ENCODE measurements at places on chromosomes 1 and 21.

DNA sequence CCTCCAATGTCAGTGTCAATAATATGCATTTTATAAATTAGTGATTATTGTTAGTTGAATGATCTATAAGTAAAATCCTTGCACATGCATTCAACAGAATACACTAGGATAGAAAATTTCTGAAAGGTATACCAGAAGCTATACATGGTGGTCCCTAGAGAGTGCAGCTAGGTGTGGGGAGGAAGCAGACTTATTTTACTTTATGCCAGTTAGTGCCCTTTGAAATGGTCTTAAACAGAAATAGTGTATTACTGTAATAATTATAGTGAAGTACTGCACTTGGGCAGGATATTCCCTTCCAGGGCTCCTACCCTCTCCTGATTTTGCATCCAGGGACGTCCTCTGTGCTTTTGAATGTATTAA lies 23.2 kb upstream of the WDR26 start:
- DNase-seq = no peak

GRCh38 chr1:240836271-240836670 lies 224.3 kb upstream of the GREM2 start:
- no peak for DNase-seq

GRCh38 chr1:233614743-233615521 lies 1.0 kb downstream of the KCNK1 start:
- DNase-seq = peak; percentile 25

- no peak for DNase-seq
Measured at GRCh38 chr1:163768576-163768975, 446.8 kb downstream of the NUF2 start.

DNA sequence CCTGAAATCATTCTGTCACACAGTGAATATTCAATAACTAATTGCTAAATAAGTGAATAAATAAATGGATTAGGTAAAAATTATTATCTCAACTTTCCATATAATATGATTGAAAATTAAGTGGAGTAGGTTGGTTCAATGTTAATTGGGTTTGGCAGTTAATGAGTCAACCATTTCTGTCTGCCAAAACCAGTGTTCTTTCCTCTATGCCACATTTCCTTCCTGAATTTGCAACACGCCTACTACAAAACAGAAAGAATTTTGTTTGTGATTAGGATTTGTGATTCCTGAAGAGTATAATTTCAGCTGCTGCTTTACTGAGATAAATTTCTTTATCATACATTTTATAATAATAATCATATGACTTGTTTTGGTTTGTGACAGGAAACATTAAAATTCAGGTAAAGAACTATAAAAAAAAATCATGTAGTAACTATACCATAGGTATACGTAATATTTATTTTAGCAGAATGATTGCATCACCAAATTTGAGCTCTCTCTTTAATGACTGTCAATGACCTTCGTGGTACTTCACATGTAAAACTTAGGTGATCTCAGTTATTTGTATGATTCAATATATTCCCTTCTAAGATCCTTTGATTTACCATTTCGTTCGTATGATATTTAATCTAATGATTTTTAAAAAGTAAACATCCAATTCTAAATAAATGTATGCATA lies 241.3 kb downstream of the KCNT2 start:
- no peak for DNase-seq

GRCh38 chr1:147514233-147514632 lies 27.1 kb upstream of the BCL9 start:
- no peak for DNase-seq

- DNase-seq = no peak
Measured at GRCh38 chr1:158212320-158212719, 31.6 kb downstream of the CD1D start.

GRCh38 chr1:198363625-198364151 lies 176.8 kb downstream of the ATP6V1G3 start:
- no peak for DNase-seq

- no peak for DNase-seq
Measured at GRCh38 chr21:38905752-38906151, 100.0 kb downstream of the ETS2 start.

- DNase-seq = no peak
Measured at GRCh38 chr1:214500340-214501055, 50.9 kb downstream of the PTPN14 start.

- DNase-seq = no peak
Measured at GRCh38 chr1:55181666-55182065, 33.5 kb downstream of the USP24 start.

- no peak for DNase-seq
Measured at GRCh38 chr1:223352944-223353343, 11.0 kb downstream of the SUSD4 start.

- DNase-seq = peak; percentile 5
Measured at GRCh38 chr1:46244656-46245371, 2.7 kb upstream of the RAD54L start.

DNA sequence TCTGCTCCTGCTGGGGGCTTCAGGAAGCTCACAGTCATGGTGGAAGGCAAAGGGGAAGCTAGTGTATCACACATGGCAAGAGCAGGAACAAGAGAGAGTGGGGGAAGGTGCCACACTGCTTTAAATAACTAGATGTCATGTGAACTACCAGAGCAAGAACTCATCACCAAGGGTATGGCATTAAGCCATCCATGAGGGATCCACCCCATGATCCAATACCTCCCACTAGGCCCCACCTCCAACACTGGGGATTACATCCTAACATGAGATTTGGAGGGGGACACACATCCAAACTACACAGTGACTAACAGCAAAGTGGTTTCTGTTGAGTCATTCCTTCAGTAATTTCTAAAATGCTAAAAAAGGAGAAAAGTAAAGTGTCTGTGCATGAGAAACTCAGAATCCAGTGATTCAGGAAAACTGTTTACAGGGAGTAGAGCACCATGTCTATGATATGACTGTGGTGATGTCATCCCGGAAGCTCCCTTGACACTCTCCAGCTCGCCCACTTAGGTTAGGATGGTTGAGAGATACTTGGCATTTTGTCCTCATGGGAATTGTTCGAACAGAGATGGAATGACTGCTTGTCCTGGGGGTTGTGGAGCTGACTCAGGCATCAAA lies 50.3 kb downstream of the CHD1L start:
- DNase-seq = no peak

DNA sequence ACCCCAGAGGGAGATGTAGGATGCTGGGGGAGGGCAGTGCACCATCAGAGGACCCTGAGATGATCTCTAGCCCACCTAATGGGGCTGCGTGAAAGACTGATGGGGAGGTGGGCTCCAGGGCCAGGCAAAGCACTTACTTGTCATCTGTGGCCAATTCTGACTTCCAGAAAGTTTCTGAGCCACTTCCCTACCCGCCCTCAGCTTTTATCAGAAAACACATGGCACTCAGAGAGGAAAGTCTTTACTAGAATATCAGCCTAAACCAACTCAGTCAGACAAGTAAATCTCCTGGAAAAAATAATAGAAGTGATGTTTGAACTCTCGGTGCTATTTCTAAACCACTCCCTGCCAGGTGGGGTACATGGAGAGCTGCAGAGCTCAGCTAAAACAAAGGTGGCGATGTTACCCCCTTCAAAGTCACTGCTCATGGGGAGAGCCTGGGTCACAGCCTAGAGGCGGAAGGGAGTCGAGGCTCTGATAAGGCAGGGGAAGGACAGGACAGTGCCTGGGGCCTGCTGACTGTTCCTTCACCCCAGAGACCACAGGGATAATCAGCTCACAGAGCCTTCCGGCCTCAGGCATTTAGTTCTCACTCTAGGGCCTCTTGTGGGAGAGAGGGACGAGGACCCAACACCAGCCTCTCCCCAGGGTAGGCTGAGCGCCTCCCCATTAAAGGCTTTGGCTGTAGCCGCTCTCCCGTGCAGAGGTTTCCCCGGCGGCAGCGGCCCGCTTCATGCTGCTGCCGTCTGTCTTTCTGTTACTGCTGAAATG lies 14.2 kb downstream of the SMIM12 start:
- DNase-seq = no peak

DNA sequence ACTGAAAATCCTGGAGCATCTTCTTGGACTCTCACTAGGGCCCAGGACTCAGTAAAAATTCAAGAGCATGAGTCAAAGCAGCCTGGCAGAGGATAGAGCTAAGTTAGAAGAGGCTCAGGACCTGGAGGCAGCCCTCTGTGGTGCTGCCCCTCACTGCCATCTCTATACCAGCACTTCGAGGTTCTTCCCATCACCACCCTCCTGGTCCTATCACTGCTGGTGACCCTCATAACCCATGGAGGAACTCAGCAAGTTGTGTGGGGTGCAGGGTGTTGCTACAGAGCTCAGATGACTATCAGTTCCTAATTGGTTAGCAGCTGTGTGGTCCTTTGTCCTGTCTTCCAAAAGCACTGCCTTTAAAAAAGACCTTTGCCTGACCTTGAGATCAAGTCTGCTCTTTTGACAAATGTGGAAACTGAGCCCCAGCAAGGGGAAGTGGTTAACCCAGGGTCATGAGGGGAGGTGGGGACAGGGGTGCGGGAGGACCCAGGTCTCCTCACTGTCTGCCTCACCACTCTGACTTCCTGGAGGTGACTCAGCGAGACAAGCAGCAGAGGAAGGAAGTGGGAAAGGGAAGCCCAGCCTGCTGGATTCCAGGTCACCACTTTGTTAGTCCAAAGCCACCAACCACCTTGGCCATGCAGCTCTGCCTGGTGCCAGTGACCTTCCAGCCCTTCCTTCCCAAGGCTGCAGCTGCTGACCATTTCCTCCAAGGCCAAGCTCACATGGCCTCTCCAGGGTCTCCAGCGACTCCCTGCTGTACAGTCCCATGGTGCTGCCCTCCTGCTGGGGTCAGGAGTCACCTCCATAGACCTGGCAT lies 199.4 kb upstream of the EDN2 start:
- no peak for DNase-seq

DNA sequence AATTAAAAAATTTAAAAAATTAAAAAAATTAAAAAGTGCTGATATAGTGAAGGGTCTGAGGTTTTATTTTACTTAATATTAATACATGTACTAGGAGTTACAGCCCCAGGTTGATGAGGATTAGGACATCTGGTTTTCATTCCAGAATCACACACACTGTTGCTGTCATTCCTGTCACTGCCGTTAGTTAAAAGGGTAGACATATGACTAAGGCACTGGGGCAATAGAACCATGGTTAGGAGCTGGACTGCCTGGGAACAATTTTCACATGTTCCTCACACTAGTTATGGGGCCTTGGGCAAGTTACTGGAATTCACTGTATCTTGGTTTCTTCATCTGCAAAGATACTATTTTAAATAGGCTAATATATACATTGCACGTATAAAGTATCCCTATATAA lies 191.8 kb upstream of the DPYD start:
- no peak for DNase-seq

DNA sequence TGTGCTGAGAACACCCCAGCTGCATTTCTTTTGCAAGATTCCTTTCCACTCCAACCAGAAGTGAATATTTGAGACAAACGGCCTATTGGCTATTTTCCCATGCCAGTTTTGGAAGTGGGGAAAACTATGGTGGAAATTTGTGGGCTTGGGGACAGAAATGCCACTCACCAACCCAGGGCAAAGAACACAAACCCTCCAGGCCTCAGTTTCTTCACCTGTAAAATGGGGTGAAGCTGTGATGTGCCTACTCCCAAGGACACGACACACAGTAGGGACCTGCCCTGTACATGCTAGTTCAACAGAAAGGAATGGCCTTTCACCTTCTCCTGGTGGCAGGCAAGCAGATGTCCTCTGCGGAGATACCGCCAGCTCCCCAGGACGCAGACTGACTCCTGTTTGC lies 46.5 kb downstream of the SIM2 start:
- no peak for DNase-seq

DNA sequence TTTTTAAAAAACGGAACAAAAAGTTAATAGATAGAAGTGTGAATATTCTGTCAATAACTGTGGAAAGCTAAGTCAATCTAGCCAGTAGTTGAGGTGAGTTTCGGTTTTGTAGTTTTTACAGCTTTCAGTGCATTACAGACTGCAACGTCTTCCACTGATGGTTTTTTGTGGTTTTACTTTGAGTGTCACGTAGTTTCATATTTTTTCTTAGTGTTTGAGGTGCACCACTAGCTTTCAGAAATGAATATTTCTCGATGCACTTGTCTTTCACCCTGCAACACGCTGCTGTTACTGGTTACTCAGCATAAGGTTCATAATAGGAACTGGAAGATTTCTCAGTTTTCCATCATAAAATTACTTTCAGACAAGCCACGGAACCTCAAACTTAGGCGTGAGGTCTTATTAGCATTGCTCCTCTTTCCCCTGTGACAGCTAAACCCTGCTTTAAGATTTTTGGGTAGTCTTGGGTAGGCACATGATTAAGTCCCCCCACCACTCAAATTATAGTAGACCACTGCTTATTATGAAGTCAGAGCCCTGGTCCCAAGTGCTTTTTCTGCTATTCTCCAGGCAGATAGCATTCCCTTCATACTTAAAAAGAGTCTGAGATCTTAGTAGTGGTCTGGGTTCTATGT lies 1412.7 kb downstream of the KCNT2 start:
- no peak for DNase-seq

- no peak for DNase-seq
Measured at GRCh38 chr1:44605914-44606615, 68.2 kb downstream of the TMEM53 start.

DNA sequence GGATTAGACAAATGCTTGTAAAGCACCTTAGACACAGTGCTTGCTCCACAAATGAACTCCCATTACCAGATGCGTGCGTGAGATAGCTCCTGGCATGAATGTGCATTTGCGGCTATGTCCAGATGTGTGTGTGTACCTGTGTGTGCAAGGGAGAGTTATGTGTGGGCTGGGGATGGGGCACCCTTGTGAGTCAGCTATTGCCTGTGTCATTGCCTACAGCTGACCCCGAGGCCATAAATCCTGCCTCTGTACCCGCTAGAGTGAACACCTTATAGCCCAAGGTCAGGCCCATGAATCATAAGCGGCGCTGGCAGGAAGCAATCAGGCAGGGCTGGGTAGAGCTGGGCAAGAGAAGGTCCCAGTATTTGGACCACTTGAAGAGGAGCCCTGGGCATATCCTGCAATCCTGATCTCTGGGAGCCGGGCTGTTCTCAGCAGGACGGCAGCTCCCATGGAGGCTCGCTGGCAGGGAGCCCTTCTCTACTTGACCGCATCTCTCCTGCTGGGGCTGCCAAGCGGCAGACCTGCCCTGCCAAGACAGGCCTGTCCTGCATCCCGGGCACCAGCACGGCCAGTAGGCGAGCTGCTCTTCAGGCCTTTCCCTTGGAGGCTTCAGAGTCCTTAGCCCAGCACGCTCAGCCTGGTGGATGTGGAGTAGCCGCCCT lies 86.4 kb downstream of the TMEM53 start:
- no peak for DNase-seq

- DNase-seq = no peak
Measured at GRCh38 chr1:51032936-51033335, 62.9 kb downstream of the CDKN2C start.

GRCh38 chr1:247857985-247858619 lies 1.1 kb downstream of the TRIM58 start:
- DNase-seq = peak; percentile 2

DNA sequence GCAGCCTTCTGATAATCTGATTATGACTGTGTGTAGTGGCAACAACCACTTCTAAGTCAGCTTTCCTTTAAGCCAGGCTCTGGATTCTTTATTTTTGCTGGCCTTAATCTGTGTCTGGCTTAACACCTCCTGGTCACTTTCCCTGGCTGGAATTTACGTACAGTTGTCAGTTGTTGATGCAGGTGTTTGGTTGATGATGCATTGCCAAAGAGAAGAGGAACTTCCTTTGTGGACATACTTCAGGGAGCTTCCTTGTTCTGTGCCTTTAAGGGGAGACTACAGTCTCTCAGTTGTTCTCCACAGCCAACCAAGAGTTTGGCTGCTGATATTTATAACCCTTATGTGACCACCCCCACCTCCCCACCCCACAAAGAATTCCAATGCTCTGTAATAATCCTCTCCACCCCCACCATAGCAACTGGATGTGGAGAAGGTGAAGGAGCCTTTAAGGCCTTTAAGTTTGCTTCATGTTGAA lies 96.0 kb upstream of the BMP8A start:
- peak; percentile 94 for DNase-seq

All from NCI-H510A treated with DMSO at 0.1 percent for 48 hours (cell line).